ENCODE measurements at places on chromosomes 12 and 14.

DNA sequence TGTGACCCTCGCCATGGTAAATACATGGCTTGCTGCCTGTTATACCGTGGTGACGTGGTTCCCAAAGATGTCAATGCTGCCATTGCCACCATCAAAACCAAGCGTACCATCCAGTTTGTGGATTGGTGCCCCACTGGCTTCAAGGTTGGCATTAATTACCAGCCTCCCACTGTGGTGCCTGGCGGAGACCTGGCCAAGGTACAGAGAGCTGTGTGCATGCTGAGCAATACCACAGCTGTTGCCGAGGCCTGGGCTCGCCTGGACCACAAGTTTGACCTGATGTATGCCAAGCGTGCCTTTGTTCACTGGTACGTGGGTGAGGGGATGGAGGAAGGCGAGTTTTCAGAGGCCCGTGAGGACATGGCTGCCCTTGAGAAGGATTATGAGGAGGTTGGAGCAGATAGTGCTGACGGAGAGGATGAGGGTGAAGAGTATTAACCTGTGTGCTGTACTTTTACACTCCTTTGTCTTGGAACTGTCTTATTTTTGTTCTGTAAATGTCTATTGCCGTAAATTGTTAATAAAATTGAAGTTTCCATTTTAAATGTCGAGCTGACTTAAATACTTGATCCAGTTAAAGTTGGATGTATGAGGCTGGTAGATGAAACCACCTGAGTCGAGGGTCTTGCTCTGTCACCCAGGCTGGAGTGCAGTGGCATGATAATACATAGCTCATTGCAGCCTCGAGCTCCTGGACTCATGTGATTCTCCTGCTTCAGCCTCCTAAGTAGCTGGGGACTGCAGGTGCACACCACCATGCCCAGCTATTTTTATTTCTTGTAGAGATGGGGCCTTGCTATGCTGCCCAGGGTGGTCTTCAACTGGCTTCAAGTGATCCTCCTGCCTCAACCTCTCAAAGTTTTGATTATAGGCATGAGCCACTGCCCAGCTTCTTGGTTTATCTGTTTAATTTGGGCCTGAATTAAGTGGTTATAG is 8.2 kb downstream of the TUBA1C start:
- no peak for DNase-seq

GRCh38 chr14:90851327-90852036 is 35.3 kb upstream of the TTC7B start:
- DNase-seq, result no peak

DNA sequence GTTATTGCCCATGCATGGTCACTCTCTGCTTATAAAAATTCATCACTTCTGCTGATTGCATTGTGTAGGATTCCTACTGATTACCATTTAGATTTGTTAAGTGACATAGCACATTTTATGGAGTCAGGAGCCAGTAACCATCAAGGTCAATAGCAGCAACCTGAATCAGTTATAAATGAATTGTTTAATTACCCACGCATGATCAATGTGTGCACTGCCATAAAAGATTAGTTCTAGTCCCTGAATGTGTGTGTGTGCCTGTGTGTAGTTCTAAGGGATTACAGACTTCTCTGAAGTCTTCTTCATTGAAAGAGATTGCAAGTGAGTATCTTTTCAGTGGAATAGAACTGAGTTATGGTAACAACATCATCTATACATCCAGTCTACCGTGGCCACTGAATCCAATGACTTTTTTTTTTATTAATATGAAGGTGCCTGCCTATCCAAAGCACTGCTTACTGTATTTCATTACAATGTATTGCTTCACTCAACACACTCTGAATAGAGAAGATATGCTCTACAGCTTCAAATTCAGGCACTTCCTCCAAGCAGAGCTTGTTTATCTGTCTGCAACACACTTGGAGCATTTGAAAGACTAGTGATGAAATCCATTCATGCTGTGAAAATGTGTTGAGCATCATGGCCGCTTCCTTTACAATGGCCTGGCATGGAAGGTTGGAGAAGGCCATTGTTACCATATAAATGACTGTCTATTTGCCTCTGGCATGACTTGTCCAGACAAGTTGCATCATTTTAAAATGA is 381.7 kb downstream of the DIO2 start:
- DNase-seq, result no peak

- no peak for DNase-seq
These were observed 13.1 kb upstream of the DAAM1 start for GRCh38 chr14:59175404-59175803.

- no peak for DNase-seq
These were observed 263.1 kb upstream of the CRY1 start for GRCh38 chr12:107356266-107356936.

GRCh38 chr14:95071649-95072280 is 85.6 kb downstream of the DICER1 start:
- no peak for DNase-seq

DNA sequence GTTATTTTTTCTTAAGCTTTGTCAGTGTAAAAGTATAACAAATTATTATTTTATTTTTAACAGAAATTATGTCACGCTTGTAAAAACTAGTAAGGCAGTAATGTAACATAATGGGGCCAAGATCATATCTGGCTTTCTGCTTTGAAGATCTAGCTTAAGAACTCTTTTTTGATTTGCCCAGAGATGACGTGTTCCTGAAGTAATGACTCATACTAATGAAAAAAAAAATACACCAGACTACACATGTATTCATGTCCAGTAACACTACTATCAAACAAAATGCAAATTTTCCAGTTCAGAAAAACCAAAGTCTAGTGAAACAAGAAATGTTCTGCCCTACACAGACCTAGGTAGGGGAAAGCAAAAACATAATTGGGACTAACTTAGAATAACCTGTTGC is 432.2 kb upstream of the ATXN7L3B start:
- no peak for DNase-seq

DNA sequence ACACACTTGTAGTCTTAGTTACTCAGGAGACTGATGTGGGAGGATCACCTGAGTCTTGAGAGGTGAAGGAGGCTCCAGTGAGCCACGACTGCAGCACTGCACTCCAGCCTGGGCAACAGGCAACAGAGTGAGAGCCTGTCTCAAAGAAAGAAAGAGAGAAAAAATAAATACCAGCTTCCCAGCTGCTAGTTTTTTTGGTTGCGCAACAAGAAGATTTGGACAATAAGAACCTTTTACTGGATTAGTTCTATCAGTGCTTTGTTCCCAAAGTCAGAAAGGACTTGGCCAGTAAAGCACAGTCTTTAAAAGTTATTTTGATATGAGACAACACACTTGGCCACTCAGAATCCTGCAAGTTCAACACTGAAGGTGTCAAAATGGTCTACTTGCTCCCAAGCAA is 768.1 kb upstream of the LRFN5 start:
- DNase-seq, result no peak

- DNase-seq, result no peak
These were observed 30.3 kb downstream of the SCN8A start for GRCh38 chr12:51621156-51621922.

DNA sequence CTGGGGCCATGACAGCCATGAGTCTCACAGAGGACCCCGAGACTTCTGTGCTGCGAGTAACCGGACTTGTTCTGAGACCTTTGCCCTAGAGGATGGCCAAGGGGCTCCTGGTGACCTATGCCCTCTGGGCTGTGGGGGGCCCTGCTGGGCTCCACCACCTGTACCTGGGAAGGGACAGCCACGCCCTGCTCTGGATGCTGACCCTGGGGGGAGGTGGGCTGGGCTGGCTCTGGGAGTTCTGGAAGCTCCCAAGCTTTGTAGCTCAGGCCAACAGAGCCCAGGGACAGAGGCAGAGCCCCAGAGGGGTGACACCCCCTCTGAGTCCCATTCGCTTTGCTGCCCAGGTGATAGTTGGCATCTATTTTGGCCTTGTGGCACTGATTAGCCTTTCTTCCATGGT is 2.1 kb downstream of the DNAJC22 start:
- no peak for DNase-seq

- no peak for DNase-seq
These were observed 154.9 kb downstream of the RASSF9 start for GRCh38 chr12:85681333-85681732.

- peak; percentile 31 for DNase-seq
These were observed 15.8 kb upstream of the TMEM30B start for GRCh38 chr14:61296719-61297502.

DNA sequence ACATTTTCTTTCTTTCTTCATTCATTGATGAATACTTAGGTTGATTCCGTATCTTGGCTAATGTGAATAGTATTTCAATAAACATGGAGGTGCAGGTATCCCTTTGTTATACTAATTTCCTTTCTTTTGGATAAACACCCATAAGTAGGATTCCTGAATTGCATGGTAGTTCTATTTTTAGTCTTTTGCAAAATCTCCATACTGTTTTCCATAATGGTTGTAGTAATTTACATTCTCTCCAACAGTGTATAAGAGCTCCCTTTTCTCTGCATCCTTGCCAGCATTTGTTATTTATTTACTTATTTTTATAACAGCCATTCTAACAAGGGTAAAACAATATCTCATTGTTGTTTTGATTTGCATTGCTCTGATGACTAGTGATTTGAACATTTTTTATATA is 36.6 kb downstream of the PIK3C2G start:
- DNase-seq, result no peak

DNA sequence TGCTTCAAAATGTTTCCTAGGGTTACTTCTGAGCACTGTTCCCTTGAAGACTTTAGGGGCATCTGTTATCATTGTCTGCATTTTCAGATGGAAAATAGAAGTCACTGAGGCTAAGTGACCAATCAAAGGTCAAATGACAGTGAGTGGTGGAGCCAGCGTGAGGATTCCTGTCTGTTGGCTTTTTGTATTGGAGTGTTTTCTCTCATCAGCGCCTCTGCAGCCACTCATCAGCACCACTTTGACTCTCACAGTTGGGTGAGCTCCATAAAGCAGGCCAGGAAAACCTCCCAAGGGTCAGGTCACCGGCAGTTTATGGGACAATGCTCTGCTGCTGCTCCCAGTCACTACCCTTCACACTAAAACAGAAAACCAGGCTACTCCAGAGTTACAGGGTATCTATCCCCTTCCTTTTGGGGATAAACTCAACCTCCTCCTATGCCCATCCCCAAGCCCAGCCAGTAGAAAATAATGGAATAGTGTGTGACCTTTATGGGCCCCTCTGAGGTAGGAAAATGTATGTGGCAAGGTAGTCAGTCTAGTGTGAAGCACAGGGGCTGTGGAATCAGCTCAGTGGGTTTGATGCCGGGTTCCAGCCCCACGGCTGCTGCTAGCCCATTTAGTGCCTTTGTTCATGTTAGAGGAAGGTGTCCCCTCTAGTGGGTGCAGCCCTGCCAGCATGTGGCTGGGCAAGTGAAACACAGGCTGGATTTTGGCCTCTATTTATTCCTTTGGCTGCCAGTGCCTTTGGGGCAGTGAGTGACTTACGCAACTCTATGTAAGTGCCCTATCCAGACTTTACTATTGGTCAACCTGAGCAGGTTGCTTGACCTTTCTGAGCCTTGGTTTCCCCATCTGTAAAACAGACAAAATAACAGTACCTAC is 133.8 kb upstream of the CPM start:
- DNase-seq, result no peak

GRCh38 chr14:31022386-31022785 is 3.1 kb upstream of the AP4S1 start:
- no peak for DNase-seq

- DNase-seq, result no peak
These were observed 997 bp downstream of the CYP27B1 start for GRCh38 chr12:57765698-57766463.

DNA sequence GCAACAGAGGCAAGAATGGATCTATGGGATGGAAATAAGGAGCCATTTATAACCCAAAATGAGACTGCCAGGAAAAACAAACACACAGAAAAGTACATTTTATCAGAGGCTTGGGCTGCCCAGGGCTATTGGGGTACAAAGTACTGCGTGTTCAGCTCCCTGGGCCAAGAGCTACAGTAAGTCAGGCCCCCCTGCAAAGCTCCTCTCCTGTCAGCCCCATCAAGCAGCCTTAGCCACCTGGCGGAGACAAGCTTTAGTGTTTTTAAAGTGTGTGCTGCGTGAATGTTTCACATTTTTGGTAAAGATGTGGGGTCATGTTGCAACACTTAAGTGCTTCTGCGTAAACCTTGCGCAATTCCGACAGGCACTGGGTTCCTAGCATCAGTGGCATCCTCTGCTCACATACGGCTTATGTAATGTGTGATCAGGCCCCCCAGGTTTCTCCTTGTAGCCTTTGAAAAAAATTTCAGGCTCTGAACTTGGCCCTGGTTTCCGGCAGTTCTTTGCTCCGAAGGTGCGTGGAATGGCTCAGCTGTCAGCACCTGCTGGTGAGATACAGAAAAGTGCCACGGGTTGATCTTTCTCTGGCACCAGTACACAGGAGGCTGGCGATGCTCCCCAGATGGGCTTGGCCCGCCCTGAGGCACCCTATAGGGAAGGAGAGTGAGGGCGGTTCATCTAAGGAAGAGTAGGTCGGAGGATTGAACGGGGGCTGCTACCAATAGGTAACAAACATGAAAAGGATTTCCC is 198.7 kb upstream of the EEA1 start:
- no peak for DNase-seq

GRCh38 chr14:71331403-71331802 is 424.1 kb downstream of the PCNX1 start:
- DNase-seq, result no peak

DNA sequence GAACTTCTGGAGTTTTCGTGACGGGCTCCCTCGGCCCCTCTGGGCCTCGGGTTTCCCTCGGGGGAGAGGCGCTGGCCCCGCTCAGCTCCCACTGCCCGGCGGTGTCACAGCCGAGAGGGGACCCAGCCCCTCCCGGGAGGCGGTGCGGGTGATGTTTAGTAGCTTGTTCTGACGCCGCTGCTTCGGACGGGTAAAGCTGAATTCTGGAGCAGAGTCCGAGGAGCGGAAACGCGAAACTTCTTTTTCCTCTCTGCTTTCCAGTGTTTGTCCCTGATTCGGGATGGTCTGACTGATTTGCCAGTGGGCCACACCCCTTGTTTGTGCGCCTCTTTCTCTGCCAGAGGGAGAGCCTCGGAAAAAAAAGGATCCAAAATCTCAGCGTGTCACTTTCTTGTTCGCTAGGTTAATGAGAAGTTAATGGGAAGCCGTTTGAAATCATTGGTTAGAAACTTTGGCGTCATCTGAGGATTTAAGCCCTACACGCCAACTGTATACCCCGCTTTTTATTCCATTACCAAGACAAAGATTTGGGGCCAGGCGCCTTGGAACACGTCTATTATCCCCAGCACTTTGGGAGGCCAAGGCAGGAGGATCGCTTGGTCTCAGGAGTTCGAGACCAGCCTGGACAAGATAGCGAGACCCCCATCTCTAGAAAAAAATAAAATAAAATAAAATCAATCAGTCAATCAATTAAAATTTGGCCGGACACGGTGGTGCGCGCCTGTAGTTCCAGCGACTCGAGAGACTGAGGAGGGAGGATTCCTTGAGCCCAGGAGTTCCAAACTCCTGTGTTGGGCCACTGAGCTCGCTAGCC is 756 bp downstream of the TULP3 start:
- DNase-seq, result peak; percentile 36
